ENCODE measurements at places on chromosomes 6 and 20.

DNA sequence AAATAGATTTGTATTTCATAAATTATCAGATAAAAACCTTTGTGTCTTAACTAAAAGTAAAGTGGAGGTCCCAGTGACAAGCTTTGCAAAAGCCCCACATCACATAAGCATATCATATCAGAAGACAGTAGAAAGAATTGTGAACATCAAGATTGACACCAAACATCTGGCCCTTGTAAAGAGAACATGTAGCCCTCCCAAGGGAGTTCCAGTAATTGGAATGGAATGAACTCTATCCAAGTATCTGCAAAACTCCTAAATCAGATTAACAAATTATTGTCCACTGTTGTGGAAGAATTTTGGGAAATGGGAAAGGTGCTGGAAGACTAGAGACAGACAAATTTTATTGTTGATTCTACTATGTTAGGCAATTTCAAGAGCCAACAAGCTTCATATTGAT, 268.8 kb downstream of the KCNQ5 start:
- DNase-seq = no peak

DNA sequence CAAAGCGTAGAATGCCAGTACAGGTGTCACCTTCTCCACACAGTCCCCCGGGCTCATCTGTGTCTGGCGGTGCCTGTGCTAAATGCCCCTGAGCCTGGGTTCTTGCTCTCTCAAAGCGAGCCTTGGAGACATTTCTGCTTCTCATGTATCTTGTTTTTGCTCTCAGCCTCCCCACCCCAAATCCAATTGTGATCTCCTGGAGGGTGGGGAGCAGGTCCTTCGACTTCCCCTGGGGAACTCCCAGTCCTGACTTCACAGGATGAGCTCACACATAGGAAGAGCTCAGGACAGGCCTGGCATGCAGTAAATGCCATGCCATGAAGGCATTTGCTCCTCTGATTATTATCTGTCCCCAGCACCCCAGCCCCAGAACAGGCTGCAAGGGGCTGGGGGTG, 58.1 kb downstream of the NOL4L start:
- no peak for DNase-seq

- DNase-seq = no peak
These were observed 152.9 kb upstream of the COL21A1 start for GRCh38 chr6:56400273-56400672.

DNA sequence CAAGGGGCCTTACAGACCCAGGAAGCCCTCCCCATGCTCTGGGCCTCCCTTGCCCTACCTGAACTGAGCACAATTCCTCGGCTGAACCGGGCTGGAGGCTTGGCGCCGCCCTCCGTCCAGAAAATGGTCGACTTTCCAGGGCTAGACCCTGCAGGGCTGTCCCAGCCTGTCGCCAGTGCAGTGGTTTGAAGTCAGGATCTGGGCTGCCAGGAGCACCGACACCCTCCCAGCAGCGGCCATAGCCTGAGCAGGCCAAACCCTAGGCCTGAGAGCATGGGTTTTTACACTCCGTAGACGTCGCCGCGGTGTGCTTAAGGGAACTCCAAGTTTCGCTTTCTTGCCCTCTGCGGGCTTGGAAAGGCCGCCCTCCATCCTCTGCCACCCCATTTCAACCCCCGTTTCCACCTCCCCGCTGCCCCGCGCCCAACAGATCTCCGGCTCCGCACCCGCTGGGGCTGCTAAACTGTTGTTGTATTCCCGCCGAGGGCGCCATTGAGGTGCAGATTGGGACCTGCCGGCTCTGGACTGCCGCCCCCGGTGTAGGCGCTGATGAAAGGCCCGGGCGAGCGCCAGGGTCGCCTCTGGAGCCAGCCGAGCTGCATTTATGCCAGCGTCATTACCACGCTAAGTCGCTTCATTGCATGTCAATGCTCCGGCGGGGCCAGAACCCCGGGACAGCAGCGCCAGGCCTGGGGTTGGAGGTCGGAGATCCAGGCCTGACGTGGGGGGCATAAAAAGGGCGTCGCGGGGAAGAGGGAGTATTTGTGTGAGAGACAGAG, 2.2 kb upstream of the TFAP2A start:
- DNase-seq = no peak

DNA sequence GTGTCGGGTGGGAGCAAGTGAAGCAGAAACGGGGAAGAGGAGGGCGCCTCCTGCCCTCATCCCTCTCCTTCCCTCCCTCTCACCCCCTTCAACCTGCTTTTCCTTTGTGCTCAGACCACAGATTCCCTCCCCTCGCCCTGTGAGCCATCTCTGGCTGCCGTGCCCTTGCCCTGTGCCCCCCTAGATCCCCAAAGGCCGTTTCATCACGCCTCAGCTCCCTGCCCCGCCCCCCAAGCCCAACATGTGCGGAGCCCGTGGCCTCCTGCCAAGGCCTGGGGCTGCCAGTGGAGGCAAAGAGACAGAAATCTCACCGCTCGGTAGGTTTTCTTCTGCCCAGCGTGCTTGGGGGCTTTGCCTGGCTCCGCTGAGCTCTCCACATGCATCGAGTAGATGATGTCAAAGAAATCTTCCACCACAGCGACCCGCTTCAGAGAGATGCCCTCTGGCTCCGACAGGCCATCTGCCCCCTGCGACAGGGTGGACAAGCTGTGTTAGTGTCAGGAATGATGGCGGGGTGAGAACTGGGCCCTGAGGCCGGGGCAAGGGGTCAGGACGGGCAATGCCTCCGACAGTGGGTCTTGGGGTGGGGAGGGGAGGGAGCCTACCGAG, 57.6 kb downstream of the NOL4L start:
- DNase-seq = no peak

- DNase-seq = no peak
These were observed 4.9 kb upstream of the FKBP1A start for GRCh38 chr20:1397710-1398109.

GRCh38 chr6:144219056-144219685, 66.0 kb upstream of the UTRN start:
- no peak for DNase-seq

DNA sequence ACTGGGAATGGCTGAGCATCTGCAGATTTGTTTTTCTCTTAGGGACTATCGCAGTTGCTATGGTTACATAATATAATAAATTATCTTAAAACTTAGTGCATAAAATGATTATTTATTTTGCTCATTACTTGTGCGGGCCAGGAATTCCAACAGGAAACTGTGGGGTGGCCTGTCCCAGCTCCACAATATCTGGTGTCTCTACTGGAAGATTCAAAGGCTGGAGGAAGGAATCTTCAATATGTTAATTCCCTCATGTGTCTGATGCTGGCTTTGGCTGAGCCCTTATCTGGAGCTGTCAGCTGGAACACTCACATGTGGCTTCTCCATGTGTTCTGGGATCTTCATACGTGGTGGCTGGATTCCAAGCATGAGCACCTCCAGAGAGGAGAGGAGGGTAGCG, 23.9 kb upstream of the B3GAT2 start:
- DNase-seq = no peak

DNA sequence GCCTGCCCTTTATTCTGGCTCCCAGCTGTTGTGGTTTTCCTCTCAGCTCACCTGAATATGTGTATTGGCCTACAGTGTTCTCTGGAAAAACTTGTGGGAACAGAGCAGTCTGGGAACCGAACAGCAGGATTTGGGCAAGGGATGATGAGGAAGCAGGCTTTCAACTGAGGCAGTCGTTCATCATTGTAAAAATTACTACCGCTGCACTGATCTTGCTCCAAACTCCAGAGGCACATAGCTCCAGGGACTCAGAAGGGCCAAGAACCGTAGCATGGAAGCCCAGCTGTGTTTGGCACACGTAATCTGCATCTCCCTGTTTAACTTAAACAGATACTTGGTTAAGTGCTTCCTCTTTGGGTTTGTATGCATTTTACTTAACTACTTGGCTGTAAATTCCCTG, 48.3 kb upstream of the EEF1A1 start:
- DNase-seq = no peak

DNA sequence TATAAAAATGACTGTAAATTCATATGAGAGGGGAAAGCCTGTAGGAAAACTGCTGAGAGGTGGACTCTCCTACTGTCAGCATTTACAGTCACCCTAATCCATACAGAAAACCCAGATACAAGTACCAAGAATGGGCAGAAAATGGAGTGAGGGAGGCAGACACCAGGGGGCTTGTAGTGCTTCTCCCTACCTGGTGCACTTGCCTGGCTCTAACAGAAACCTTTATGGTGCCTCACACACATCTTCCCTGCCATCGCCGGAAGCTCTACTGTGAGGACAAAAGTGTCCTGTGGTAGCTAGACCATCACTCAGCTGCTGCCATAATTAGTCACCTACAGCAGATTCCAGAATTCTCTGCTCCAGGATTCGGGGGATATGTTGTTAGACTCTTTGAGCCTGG, 441.3 kb downstream of the TFAP2B start:
- DNase-seq = no peak

GRCh38 chr6:15897063-15897876, 231.6 kb upstream of the MYLIP start:
- DNase-seq = no peak

DNA sequence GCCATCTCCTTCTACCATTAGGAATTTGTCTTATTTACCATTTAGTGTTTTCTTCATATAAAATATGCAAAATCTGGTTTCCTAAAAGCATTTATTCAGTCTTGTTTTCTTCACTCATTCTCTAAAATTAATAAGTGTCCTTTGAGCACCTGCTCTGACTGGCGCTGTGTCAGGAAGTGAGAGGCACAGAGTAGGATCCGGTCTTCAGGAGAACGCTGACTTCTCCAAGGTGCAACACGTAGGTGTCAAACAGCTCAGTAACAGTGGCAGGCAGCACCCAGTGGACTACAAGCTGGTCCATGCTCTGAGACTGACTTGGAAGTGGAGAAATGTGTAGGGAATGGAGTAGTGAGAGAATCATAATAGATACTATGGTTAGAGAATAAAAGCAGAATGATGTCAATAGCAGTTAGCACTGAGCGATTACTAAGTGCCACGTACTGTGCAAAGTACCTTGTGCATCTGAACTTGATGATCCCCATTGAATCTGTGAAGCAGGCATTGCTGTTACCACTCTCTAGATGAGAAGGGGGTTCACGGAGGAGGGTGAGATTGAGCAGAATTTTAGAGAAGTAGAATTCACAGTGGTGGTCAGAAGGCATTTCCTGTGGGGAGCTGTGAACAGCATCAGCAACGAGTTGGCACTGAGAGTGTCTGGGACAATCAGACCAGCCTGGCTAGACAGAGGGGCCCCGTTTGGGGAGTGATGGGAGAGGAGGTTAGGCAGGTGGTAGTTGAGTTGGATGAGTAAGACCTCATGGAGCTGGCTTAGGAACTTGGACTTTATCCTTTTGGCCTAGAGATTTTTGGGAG, 569.8 kb downstream of the QKI start:
- DNase-seq = no peak

- no peak for DNase-seq
These were observed 34.0 kb upstream of the FOXP4 start for GRCh38 chr6:41512146-41512701.

- DNase-seq = no peak
These were observed 1.3 kb upstream of the TAF4 start for GRCh38 chr20:62066983-62067433.

DNA sequence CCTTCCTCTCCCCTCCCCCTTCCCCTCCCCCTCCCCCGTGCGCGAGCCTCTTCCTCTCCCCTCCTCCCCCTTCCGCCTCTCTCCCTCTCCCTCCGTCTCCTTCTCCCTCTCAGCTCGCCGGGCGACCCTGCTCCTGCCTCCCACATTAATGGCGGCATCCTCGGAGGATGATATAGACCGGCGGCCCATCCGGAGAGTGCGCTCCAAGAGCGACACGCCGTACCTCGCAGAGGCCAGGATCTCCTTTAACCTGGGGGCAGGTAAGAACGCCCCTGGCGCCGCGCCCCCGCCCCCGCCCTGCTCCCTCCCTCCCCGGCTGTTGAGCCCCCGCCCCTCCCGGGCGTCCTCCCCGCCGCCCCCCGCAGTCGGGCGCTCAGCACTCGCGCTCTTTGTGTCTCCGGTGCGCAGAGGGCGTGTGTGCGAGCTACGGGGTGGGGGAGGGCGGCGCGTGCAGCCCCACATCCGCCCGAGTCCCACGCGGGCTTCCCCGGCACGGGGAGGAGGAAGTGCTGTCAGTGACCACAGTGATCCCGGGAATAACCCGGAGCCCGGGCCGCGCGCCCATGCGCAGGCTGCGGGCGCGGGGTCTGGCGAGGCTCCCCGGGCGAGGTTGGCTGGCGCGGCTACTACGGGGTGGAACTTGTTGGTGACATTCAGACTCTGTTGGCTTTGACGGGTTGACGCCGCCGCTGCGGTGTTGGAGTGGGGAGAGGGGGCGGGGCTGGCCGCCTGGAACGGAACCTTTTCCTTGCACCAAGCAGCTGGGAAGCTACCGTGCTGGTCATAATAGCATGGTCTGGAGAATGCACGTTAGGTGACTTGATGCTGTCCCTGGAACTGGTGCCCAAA, 33.2 kb downstream of the PHACTR1 start:
- DNase-seq = no peak

DNA sequence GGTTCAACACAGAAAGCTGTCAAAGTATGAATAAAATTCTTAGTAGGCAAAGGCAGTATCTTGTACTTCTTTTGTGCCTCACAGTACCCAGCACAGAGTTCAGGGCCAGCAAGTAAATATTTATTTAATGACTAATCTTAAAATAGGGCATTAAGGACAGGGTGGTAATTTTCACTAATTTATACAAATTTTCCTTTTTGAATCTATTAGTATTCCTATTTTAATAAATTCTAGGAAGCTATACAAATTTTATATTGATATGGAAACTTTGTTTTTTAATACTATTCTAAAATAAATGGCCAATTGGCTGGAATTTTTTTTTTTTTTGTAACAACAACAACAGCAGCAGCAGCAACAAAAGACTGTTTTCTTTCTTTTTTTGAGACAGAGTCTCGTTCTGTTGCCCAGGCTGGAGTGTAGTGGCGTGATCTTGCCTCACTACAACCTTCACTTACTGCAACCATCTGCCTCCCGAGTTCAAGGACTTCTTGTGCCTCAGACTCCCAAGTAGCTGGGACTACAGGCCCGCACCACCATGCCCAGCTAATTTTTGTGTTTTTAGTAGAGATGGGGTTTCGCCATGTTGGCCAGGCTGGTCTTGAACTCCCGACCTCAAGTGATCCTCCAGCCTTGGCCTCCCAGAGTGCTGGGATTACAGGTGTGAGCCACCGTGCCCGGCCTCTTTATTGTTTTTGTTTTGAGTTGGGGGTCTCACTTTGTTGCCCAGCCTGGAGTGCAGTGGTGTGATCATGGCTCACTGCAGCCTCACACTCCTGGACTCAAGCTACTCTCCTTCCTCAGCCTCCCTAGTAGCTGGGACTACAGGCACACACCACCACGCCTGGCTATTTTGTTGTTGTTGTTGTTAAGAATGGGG, 85.2 kb downstream of the FKBP5 start:
- no peak for DNase-seq

- DNase-seq = no peak
These were observed 3.1 kb upstream of the KIF3B start for GRCh38 chr20:32274359-32274758.

DNA sequence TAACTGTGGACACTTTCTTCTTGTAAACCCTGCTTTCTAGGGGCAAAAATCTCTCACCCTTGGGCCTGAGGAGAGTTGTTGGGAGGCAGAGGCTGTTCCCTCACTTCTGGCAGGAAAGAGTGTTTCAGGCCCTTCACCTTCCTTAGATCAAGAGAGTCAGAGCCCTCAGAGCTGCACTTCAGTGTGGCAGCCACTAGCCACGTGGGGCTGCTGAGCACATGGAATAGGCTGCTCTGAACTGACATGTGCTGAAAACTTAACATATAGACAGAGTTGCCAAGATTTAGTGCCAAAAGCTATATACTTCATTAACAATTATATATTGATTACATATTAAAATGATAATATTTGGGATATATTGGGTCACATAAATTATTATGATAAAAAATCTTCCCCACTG, 4.4 kb upstream of the LMBRD1 start:
- DNase-seq = no peak

- no peak for DNase-seq
These were observed 489.8 kb upstream of the MANEA start for GRCh38 chr6:95087394-95088097.

All from activated T-helper 9 cell treated with anti-CD3 and anti-CD28 coated beads, Interleukin-2, amount 50 U/mL, for 16 hours (primary cell).